ENCODE measurements at places on chromosomes 16 and 17.
A peak's percentile ranks its signal among the peaks of the same experiment; 100 is the strongest.

GRCh38 chr17:46978489-46979146, 435 bp downstream of the RPRML start:
- DNase-seq: no peak

DNA sequence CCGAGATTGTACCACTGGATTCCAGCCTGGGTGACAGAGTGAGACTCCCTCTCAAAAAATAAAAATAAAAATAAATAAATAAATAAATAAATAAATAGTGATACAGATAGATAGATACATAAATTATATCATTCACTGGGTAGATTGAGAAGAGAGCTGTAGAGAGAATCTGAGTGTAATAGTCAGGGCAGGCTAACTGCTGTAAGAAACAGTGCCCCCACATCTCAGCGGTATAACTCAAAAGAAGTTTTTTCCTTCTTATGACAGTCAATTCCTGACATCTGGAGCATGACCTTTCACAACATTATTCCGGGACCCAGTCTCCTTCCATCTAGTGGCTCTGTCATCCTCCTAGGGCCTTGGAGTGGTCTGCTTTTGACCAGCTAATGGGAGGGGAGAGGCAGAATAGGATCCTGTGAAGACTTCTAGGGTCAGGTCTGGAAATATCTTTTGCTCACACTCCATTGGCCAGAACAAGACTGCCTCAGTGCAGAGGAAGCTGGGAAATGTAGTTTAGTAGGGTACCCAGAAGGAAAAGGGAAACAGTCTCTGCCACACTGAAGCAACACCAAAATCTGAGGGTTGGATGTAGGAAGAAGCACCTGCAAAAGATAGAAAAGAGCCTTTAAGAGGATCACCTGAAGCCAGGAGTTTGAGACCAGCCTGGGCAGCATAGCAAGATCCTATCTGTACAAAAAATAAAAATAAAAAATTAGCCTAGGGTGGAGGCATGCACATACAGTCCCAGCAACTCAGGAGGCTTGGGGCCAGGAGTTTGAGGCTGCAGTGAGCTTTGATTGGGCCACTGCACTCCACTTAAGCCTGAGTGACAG, 3.0 kb upstream of the QPRT start:
- no peak for DNase-seq

GRCh38 chr17:7404737-7405349, 946 bp upstream of the TMEM256 start:
- DNase-seq: peak; percentile 95

GRCh38 chr16:6124136-6124535, 1026.5 kb upstream of the EEF2KMT start:
- DNase-seq: no peak

- no peak for DNase-seq
Observed at GRCh38 chr16:51409001-51409675, 258.1 kb upstream of the SALL1 start.

- no peak for DNase-seq
Observed at GRCh38 chr16:35743101-35743692, 2283.8 kb downstream of the TP53TG3F start.

DNA sequence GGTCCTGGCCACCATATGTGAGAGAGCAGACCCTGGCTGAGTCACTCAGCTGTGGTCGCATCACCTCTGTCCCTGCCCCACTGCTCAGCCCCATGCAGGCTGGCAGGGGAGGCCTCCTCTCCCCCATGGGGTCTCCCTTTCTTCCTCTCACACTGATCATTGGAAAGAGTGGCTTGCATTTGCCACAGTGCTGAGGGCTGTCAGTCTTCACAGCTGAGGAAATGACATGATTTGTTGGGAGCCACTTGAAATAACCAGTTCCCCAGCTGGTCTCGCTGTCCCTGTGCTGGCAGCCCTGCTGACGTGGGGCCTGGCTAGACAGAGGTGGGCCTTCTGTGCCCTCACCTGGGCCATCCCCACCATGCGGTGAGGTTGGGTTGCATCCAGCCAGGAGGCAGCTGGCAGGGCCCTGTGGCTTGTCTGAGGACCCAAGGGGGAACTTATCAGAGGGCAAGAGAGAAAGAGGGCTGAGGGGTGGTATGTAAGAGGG, 30.1 kb upstream of the MED9 start:
- DNase-seq: no peak

DNA sequence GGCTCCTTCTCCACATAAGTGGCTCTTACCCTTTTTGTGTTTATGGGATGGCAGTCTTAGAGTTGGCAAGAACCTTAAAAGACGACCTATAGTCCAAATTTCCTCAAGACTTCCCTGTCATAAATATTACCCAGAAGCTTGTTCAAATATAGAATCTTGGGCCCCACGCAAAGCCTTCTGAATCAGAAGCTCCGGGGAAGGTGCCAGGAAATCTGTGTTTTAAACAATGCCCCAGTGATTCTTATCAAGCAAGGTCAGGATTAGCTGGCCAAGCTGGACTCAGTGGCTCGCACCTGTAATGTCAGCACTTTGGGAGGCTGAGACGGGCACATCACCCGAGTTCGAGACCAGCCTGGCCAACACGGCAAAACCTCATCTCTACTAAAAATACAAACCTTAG, 85.7 kb downstream of the TIMM22 start:
- no peak for DNase-seq

- peak; percentile 93 for DNase-seq
Observed at GRCh38 chr17:42681976-42682721, at the start of gene CNTNAP1. Gene CNTNAP1, plus strand, starts transcription at chr17:42682531. Its CDS starts 299 bp downstream, at chr17:42682830.

- no peak for DNase-seq
Observed at GRCh38 chr16:85239871-85240270, 127.6 kb upstream of the CIBAR2 start.

DNA sequence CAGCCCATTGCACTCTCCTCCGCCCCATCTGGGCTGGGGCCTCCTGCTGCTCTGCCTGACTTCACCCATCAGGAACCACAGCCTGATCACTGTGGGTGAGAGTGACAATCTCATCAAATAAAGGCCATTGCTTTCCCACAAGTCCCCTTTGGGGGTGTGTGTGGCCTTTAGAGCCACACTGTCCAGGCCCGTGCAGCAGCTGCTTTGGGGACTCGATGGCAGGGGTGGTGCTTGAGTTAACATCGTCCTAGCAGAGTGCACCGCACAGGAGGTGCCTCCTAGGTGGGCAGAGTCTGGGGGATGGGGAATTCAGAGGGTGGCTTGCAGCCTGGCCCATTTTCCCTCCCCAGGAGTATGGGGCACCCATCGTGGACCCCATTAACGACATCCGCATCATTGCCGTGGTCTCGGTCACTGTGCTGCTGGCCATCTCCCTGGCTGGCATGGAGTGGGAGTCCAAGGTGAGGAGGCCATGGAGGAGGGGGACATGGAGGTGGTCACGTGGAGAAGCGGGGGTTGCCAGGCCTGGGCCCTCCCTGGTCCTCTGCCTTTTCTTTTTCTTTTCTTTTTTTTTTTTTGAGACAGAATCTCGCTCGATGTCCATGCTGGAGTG, 5.4 kb downstream of the SLC12A3 start:
- DNase-seq: no peak

- DNase-seq: peak; percentile 74
Observed at GRCh38 chr16:66422366-66422765, 4.7 kb upstream of the BEAN1 start.
